ENCODE measurements at places on chromosomes 16 and 17.

GRCh38 chr17:72342061-72342460, 221.2 kb downstream of the SOX9 start:
- DNase-seq: no peak

- DNase-seq: no peak
Observed at GRCh38 chr16:47316442-47317015, 144.3 kb downstream of the ITFG1 start.

GRCh38 chr16:4298761-4299522, 16.9 kb upstream of the GLIS2 start:
- DNase-seq: no peak

DNA sequence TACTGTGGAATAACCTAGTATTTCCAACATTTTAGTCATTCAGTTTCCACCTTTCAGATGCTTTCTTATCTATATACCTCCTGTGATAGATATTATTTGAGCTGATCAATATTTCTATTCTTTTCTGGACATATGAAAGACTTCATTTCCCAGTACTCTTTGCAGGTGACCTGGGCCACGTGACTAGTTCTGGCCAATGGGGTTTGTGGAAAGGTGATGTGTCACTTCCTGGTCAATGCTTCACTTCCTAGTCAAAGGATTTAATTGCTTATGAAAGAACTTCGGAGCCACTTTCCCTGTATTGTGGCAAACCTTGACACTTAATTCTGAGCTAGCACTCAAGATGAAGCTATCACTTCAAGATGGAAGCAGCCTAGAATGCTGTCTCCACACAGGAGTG, 248.9 kb upstream of the FOXF1 start:
- DNase-seq: no peak

GRCh38 chr17:58238147-58238634, at the start of gene LPO:
LPO (plus strand) TSS chr17:58238584; CDS start chr17:58242980, 4,396 bp downstream.
- no peak for DNase-seq

- peak; percentile 75 for DNase-seq
Observed at GRCh38 chr16:70728150-70728549, 42.3 kb upstream of the MTSS2 start.

DNA sequence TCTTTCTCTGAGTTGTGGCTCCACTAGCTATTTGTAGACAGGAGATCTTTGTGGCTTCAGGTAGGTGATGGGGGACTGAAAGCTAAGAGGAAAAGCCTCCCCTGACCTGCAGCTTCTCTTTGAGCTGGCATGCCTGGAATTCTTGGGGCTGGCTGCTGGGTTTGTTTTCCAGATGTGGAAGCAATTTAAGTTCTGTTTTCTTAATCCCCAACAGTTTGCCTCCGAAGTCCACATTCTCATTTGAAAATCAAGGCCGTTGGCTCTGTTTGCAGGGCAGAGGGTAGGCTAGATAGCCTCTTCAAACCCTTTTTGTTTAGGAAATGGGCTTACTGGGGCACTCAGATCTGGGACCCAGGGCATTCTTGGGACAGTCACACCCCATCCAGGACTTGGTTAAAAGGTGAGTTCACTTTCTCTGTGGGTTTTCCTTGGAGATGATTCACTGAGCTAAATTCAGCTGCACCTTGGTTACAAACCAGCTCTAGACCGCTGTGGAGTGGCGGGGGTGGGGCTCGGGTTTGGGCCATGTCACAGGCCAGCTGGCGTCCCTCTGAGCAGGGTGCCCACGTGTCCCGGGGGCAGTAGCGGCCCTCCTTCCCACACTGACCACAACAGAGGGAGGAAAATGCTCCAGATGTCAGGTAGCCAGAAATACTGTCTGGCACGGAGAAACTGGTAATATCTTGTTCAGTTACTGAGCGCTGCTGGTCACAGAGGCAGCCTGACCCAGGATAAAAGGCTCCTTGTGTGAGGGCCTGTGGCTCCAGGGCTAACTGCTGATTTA, 108.5 kb downstream of the RAB11FIP4 start:
- no peak for DNase-seq

- no peak for DNase-seq
Observed at GRCh38 chr16:11624636-11625607, 38.2 kb upstream of the LITAF start.

GRCh38 chr17:49579522-49579921, 3.9 kb downstream of the NXPH3 start:
- no peak for DNase-seq
